ENCODE measurements at places on chromosomes 16 and 17.

DNA sequence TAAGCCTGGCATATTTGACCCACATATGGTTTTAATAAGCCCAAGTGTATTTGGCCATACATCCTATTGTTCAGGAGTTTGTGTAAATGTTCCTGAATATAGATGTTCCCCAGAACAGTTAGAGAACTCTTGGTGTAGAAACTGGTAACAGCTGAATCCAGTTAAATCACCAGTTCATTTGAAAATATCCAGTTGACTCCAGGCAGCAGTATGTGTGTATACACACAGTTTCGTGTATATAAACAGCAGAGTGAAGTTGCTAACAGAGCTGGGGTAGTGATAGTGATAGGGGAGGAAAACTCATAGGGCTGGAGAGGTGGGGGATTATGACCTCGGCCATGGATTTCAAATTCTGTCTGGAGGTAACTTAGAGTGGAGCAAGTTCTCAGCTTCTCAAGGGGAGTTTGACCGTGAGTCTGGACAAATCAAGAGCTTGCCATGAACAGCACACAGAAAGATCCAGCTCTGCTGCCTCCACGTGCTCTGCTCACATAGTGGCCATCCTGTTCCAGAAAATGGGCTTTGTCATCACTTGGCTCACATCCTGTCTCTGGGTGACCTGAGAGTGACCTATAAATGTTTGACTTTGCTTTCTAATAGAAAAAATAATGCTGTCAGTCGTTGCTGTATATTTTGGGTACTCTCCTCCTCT, 30.6 kb upstream of the MMD start:
- no peak for DNase-seq

GRCh38 chr17:2634361-2634960, 41.0 kb downstream of the PAFAH1B1 start:
- DNase-seq, result no peak

DNA sequence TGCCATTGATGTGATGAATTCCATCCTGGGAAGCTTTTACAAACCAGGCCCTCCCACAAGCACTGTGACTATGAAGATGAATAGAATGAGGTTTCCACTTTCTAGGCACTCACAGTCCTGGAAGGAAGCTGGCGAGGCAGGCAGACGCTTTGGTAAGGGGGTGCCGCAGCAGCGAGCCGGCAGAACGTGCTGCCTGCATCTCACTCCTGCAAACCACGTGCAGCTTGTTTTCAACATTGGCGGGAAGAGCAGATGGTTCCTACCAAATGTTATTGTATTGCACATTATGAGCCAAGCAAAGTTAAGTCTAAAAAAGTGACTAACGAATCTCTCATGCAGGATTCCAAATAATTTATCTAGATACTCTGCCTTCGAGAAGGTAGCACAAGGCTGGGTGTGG, 3.7 kb upstream of the DNAI2 start:
- no peak for DNase-seq

DNA sequence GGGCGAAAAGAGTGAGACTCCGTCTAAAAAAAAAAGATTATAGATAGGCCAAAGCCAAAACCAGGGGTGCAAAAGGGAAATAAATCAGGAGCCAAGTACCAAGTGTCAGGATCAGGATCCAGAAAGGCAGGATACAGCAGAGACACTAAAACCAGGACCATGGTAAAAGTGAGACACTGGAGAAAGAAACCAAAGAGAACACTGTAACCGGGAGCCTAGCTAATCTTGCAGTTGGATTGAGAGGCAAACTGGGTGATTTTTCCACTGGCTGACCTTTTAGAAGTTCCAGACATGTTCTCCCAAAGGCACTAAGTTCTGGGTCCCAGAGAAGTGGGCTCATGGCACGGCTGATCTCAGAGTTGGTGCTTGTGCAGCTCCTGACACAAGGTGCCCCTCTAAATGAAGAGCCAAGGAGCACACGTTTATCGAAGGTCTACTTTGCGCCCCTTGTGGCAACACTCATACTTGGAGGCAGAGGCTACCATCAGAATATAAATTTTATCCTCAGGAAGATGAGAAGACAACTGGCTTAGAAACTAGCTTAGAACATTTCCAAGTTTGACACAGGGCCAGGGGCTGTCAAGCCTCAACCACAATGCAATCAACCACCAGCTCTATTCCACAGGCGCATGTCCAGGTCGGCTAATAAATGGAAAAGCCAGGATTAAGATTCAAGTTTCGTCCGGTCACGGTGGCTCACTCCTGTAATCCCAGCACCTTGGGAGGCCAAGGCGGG, 27.5 kb upstream of the HELZ start:
- no peak for DNase-seq

DNA sequence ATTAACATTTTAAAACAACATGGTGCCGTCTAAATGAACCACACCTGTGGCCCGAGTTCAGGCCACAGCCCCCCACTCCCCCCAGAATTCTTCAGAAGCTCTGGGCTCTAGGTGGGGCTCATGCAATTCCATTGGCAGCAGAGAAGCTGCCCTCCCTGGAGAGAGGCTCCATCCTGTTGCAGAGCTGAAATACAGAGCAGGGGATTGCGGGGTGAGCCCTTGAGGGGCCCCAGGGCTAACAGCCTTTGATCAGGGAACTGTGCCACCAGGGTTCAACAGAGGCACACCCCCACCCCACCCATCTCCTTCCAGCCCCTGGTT, 69.3 kb downstream of the ABR start:
- no peak for DNase-seq

DNA sequence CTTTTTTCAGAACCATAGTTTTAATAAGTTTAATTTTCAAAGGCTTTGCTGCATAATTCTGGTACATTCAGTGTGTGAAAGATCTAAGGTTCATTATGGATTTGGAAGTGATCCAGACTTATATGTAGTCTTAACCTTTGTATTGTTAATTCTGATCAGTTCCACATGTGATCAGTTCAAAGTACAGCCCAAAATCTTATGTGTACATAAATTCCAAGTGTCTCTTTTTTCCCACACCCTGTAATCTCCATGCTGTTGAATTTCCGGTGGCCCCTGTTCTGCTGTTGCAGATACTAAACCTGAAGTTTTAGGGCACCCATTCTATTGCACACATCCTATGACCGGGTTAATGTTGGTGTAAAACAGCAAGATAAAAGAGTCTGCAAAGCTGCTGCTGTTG, 1147.5 kb upstream of the CDH8 start:
- DNase-seq, result no peak

GRCh38 chr16:56807011-56807675, 57.9 kb upstream of the SLC12A3 start:
- DNase-seq, result no peak

DNA sequence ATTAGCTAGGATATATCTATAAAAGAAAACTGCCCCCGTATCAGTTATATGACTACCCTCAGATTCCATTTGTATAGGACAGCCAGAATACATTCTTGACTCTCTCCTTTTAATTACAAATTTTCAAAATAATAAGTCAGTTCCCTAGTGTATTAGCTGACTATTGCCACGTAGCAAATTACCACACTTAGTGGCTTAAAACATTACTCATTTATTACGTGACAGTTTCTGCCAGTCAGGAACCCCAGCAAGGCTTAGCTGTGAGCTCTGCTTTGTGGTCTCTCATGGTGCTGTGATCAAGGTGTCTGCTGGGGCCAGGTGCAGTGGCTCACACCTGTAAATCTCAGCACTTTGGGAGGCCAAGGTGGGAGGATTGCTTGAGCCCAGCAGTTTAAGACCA, 13.9 kb upstream of the SCNN1B start:
- DNase-seq, result no peak

DNA sequence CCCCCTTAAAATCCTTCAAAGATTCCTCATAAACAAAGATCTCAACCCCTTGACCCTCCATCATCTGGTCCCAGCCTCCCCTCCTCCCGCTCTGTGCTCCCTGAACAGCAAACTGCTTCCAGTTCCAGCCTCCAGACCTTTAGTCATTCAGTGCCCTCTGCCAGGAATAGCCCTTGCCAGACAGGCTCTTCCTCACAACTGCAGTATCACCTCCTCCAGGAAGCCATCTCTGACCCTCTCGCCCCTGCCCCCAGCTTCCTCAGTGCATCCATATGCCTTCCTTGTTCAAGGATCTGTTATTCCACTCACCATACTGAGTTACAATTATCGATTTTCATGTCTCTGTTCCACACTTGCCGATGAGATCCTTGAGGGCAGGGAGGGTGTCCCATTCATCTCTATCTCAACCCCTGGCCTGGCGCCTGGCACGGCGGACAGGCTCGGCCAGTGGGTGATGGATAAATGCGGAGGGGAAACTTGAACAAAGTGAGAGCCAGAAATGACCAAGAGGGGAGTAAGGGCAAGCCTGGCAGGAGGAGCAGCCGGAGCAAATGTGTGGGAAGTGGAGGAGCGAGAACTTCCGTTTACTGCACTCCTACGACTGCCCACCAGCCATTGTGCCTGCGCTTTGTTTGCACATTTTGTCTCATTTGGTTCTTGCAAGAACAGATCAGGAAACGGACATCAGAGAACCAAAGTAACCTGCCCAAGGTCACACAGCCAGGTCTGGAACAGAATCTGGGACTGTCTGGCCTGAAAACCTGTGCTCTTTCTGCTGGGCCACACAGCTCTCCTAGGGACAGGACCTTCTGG, 2.0 kb upstream of the NXPH3 start:
- DNase-seq, result no peak

GRCh38 chr17:81608605-81609004, 28.3 kb downstream of the NPLOC4 start:
- DNase-seq, result no peak

DNA sequence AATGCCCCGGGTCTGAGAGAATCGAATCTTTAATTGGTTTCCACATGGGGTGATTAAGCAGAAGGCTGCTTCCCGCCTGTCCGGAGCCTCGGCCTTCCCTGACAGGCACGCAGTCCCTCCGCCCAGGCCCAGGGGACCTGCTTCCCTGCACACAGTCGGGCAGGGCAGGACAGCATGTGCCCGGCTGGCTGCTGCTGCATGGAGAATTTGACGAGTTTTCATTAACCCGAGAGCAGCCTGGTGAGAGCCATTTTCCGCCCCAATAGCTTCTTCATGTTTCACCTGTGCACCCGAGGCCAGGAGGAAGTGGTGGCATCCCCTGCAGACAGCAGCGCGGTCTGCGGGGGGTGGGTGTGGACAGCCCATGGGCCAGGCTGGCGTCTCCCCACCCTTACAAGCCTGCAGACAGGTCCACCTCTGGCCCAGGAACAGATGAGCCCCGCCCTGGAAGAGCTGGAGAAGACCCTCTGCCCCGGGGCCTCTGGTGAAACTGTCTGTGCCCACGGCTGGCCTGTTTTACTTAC, 67.0 kb downstream of the KLHDC4 start:
- no peak for DNase-seq

- DNase-seq, result no peak
Measured at GRCh38 chr17:53100126-53100525, 722.6 kb upstream of the KIF2B start.

DNA sequence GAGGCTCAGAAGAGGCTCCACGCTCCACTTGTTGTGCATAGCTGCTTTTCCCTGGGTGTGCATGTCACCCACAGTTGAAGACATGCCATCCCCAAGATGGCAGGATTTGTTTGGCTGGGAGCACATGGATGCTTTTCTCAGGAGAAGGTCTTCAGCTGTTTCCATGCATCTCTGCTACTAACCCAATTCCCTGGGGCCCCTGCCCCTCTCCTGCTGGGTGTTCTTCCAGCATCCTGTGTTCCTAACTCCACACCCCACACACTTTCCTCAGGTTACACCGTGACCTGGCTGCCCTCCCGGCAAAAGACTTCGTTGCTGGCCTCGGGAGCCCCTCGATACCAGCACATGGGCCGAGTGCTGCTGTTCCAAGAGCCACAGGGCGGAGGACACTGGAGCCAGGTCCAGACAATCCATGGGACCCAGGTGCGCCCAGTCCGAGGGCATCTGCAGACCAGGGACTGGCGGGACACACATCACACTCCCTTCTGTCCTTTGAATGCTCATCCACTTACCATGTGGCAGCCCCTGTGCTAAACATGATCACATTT, 21.5 kb downstream of the ITGAL start:
- no peak for DNase-seq

- no peak for DNase-seq
Measured at GRCh38 chr17:73436954-73437353, 125.2 kb upstream of the CDC42EP4 start.

DNA sequence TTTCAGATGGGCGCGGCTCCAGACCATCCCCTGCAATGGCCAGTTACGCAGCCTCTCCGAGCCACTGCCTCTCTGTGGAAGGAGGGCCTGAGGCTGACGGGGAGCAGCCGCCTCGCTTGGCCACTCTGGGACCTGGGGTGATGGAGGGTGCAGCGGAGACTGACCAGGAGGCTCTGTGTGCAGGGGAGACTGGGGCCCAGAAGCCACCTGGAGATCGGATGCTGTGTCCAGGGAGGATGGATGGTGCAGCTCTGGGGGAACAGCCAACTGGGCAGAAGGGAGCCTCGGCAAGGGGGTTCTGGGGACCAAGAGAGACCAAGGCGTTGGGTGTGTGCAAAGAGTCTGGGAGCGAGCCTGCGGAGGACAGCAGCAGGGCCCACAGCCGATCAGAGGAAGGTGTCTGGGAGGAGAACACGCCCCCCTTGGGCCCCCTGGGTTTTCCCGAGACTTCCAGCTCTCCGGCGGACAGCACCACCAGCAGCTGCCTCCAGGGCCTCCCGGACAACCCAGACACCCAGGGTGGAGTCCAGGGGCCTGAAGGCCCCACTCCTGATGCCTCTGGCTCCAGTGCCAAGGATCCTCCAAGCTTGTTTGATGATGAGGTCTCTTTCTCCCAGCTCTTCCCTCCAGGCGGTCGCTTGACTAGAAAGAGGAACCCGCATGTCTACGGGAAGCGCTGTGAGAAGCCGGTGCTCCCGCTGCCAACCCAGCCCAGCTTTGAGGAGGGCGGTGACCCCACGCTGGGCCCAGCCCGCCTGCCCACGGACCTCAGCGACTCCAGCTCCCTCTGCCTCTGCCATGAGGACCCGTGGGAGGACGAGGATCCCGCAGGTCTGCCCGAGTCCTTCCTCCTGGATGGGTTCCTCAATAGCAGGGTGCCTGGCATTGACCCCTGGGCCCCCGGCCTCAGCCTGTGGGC, 17.4 kb upstream of the ZFPM1 start:
- no peak for DNase-seq

DNA sequence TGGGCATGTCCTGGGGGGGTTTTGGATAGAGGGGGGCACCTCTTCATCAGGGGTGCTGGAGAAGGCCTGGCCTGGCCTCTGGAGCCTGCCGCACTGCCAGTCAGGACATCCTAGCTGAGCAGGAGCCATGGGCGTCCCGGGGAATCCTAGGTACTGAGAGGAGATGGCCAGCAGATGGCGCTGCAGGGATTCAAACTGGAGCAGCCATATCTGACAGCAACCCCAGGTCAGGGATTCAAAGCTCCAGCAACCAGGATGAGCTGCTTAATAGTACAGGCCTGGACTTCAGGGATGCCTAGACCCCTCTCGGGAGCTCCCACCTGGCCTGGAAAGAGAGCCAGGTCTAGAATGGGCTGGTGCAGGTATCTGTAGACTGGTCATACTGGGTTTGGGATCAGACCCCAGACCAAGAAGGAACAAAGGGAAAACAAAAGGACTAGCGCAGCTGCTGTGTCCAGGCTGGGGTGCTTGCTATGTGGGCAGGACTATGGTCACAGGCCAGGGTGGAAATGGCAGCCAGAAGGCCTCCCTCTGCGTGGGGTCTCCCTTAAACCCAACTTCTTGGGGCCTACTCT, 306.9 kb upstream of the RBFOX1 start:
- no peak for DNase-seq
